ENCODE measurements at places on chromosomes 1 and 21. TPM values are rescaled to one million over a fixed set of nuclear protein-coding genes. Genes with fewer than 3 reads are reported as not detected.

The ACOT7 gene
- 271 TPM for polyA plus RNA-seq

The RHBDL2 gene
- 0.30 TPM for polyA plus RNA-seq

The CRB1 gene
- polyA plus RNA-seq, result not detected

The PROK1 gene
- polyA plus RNA-seq, result not detected

The KCNE2 gene
- not detected for polyA plus RNA-seq

- no peak for DNase-seq
Measured at GRCh38 chr1:119797606-119798005, 13.7 kb downstream of the REG4 start.

DNA sequence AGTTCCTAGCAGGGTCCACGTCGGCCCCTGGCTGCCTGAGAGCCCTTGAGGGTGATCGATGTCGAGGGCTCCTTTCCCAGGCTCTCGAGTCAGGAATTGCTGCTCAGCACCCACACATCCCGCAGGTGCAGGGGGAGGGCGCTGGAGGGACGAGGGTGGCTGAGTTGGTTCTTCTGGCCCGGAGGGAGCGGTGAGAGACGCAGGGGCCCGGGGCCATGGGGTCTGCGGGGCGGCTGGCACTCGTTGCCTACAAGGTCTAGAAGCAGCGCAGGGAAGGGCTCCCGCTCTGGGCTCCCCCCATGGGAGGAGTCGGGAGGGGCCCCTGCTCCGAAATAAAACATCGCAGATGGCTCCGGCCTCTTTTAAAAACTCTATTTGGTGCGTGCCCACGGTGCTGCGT is 18.2 kb downstream of the PANK4 start:
- no peak for DNase-seq

GRCh38 chr1:231748760-231749415 is 122.3 kb downstream of the DISC1 start:
- peak; percentile 10 for DNase-seq

GRCh38 chr1:30519201-30519763 is 204.1 kb downstream of the MATN1 start:
- DNase-seq, result no peak

DNA sequence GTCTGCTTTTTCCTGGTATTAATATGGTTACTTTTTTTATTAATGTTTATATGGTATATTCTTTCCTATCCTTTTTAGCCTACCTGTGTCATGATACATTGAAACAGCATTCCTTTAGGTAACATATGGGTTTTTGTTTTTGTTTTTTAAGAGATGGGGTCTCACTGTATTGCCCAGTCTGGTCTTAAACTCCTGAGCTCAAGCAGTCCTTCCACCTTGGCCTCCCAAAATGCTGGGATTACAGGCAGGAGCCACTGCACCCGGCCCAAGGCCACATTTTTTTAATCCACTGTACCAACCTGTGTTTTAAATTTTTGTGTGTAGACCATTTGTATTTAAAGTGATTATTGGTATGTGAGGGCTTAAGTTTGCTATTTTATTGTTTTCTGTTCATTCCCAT is 43.1 kb downstream of the PKN2 start:
- no peak for DNase-seq

DNA sequence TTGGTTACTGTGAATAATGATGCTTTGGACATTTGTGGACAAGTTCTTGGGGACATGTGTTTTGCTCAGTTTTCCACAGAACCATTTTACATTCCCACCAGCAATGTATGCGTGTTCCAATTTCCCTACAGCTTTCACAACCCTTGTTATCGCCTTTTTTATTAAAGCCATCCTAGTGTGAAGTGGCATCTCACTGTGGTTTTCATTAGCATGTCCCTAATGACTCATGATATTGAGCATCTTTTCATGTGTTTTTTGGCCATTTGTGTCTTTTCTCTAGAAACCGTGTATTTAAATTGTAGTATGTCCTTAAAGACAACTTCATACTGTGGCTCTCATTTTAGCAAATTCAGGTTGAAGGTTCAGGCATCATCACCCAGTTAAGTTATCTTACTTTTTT is 132.1 kb downstream of the TGFBR3 start:
- DNase-seq, result no peak

DNA sequence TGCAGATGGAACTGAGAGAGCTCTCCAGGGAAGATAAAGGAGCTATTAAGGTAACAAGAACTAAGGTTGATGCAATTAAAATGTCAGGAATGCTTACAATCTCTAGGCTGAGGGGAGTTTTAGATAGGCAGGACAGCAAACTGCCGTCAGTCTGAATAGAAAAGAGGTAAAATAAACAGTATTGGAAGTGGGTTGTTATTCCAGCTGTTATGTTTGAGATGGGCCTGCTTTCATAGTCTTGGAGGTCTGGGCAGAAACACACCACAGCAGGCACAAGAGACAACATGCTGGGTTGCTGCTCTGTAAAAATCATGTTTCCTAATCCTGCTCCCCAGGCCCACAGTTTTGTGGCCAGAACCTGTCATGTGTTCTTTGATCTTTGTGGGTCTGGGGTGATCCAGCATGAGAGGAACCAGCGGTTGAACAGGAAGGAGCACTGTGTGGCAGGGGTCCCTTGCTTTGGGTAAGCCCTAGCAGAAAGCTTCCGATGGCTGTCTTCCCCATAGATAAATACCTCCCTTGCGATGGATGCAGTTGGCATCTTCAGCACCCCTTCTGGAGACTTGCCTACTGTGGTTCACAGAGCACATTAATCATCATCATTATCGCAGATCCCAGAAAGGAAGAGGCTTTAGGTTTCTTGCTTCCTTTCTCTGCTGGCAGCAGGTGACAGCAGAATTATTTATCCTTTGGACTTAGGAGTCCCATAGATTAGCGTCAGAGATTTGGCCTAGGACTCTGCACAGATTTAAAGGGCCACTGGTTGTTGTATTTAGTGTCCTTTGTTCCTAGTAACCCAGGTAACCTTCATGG is 97.1 kb downstream of the AK5 start:
- peak; percentile 74 for DNase-seq

DNA sequence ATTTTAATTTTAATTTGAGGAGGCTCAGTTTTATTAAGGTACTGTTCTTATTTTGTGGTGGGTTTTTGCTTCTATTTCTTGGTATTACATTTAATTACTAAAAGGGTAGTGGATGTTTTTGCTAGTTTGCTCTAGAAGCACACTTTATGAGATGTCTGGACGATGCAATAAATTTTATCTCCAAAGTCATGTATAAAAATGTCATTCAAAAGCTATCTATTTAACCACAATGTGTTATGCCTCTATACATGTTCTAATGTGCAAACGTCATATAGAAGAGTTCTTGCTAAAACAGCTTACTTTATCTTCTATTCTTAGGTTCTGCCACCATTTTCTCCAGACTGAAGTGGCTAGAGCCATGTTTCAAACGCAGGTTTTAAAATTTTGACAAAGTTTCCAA is 12.9 kb upstream of the MPC2 start:
- no peak for DNase-seq

- no peak for DNase-seq
Measured at GRCh38 chr21:35057428-35057827, 8.3 kb upstream of the RUNX1 start.

DNA sequence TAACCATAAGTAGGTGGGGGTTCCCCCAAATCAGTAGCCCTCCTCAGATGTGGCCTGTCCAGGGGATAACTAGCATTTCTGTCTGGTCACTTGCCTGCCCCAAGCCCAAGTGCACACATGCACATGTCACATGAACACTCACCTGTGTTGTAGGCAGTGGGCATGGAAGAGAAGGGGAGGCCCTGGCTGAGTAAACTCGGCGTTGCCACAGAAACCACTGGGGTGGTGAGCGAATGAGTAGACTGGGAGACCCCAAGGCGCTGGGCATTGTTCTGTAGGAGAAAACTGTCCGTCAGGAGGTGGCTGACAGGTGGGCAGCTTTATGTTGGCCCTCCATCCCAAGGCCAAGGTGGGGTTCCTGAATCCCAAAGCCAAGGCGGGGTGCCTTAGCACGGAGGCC is 25.6 kb downstream of the MEF2D start:
- DNase-seq, result no peak

GRCh38 chr1:203149188-203149840 is 21.8 kb downstream of the ADORA1 start:
- no peak for DNase-seq

DNA sequence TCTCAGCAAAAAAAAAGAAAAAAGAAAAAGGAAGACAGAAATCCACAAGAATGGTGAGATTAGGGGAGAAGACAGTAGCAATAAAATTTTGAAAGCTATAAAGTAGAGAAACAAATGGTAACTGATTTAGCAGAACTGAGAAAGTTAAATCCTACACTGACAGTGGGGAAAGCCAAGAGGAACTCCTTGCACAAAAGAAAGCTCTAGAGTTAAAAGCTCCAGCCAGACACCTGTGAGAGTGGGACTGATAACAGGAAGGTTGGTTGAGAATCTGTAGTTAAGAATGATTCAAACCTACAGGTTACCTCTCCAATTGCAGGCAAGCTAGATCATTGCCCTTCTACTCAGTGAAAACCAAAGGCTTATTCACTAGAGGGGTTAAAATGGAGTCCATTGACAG is 23.6 kb downstream of the FBXO28 start:
- DNase-seq, result no peak

GRCh38 chr1:153849487-153850185 is 73.1 kb downstream of the GATAD2B start:
- no peak for DNase-seq

- no peak for DNase-seq
Measured at GRCh38 chr1:119467219-119467618, 39.8 kb upstream of the HSD3B1 start.
